Activated CD8-positive, alpha-beta memory T cell treated with anti-CD3 and anti-CD28 coated beads for 1 hour (primary cell): ENCODE measurements at places on chromosomes 2 and 18.

GRCh38 chr2:202909394-202910192 is 1.9 kb downstream of the WDR12 start:
- DNase-seq: no peak

DNA sequence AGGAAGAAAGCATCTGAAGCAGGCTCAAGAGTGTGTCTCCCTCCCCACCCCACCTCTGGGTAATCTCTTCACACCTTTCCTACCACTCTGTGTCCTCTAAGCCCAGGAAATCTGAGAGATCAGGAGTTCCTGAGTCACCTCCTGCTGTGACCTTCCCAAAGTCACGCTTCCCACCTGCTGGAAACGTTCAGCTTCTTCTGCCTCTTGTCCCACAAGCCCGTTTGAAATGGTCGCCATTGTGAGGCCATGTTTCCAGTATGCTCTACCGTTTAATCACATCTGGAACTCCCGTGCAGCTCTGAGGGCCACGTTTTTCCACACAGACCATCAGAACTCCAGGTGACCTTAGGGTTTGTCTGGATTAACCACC is 25.9 kb downstream of the GREB1 start:
- no peak for DNase-seq

DNA sequence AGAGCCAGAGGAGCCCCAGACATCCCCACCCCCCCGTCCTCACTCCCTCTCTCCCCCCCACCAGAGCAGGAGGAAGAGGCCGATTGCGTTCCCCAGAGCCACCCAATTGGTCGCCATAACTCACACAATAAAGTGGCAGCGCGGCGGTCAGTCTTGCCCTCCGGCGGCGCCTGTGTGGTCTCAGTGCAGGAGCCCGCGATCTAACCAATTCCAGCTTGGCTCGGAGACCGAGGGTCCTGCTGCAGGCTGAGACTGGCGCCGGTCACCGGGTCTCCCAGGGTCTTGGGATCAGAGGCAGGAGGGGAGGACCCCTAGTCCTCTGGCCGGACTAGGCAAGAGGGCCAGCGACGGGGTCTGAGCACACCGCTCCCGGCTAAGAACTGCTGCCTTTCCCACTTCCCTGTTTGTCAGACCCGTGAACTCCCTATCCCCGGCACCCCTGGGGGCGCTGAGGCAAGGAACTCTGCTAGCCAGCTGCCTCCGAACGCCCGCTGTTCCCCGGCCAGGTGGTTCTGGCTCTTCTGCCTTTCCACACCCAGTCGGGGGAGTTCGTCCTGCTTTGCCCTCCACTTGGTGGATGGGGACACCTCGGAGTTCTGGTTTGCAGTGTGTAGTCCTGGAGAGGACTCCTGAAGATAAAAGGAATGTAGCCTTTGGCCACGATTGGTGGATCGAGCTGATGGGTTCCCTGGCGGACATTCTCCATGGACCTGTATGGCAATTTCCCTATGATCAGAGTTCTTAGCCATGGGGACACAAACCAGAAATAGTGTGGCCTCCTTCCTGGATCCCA is 1.0 kb upstream of the HOXD12 start:
- DNase-seq: no peak

DNA sequence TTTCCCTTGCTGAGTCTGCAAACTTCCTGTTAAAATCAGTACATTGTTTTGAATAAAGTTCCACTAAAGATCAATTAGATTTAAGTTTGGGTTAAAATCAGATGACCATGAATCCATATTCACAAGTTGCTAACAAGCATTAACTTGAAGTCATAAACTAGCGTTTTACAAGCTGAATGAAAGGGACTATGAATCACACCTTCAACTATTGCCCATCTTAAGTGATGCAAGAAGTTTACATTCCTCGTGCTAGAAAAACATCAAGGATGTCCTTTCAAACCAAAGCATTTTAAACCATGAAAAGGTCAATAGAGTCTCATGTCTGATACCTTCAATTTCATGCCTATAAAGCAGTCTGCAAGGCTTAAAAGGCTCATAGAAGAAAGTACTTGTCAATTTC is 257.2 kb upstream of the SYT4 start:
- no peak for DNase-seq

DNA sequence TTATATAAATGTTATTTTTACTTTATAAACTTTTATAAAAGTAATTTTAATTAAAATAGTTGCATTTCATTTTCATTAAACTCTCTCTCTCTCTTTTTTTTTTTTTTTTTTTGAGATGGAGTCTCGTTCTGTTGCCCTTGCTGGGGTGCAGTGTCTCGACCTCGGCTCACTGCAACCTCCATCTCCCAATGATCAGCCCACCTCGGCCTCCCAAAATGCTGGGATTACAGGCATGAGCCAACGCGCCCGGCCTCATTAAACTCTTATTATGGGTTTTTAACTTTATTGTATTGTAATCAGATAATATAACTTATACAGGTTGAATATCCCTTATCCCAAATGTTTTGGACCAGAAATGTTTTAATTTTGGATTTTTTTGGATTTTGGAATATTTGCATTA is 10.9 kb upstream of the NPPC start:
- no peak for DNase-seq
